Activated T-helper 1 cell treated with anti-CD3 and anti-CD28 coated beads, Interleukin-2, amount 50 U/mL, for 16 hours (primary cell): ENCODE measurements at places on chromosomes 3 and 15.
A peak's percentile ranks its signal among the peaks of the same experiment; 100 is the strongest.

DNA sequence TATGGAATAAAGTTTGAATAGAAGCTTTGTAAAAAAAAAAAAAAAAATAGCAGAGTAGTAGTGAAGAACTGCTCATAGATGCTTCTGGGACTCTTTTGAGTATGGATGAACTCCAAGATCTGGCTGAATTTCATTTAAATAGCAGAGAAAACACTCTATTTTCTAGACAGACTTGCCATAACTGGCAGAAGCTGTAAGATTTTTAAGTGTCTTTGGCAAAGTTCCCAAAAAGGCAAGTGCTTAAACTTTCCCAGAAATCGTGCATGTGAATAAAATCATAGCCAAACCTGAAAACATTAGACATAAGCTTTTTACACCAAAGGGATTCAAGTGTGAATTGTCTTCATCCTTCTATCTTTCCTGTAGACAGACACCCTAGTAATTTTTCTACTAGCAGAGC lies 110.3 kb upstream of the MITF start:
- DNase-seq = no peak

DNA sequence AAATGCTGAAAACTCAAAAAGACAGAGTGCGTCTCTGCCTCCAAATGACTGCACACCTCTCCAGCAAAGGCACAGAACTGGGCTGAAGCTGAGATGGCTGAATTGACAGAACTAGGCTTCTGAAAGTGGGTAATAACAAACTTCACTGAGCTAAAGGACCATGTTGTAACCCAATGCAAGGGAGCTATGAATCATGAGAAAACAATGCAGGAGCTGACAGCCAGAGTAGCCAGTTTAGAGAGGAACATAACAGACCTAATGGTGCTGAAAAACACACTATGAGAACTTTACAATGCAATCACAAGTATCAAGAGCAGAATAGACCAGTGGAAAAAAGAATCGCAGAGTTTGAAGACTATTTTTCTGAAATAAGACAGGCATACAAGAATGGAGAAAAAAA lies 10.1 kb upstream of the AVEN start:
- no peak for DNase-seq

DNA sequence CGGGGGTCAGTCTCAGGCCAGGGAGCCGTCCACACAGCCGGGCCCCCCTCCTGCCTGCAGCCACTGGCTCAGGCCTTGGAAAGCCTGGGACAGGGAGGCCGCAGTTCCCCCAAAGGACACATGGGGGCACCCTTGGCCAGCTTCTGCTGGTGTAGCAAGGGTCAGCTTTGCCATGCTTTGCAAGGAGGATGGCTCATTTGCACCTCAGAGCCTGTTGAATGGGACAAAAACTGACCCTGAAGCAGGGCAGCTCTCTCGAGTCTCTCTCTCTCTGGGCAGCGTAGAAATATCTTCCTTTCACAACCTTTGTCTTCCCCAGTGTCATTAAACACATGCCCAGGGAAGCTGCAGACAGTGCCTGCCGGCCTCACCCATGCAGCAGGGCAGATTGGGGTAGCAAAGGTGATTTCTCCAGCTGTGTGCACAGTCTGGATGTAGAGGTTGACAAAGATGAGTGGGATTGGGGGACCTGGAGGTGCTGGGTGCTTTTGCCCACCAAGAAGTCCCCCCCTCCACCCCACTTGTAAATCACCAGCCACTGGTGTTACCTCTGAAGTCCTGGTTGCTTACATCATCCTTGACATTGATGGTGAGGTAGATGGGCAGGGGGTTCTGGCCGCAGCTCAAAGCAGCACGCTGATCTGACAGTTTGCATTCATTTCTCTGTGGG lies 17.4 kb upstream of the EHD4 start:
- peak; percentile 69 for DNase-seq

DNA sequence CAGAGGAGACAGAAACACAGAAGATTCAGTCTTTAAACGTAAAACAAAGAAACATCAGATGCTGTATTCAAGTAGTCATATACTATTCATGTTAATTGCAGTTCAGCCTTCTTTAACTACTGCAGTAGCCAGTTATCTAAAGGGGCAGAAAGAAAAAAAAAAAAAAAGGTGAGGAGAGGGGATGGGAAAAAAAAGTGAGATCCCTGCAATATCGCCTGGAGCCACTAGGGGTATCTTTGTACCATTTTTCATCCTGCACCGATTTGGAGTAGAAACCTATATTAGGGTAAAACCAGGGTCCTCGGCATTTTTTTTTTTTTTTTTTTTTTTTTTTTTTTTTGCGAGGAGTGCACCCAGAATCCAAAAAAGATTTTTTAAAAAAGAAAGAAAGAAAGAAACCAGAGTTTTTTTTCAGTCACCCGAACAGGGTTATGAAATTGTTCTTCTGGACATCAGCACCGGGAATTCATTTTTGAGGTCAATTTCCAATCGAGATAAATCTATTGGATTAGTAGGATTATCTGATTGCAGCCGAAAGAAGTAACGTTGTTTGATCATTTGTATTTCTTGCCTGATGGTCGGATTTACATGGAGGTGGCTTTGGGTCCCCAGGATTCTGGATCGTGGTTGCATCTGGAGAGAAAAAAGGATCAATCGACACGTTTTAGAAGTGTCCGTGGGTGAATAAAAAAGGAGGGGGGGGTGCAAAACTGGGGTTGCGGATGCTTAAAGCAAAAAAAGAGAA lies 186.7 kb downstream of the NLGN1 start:
- DNase-seq = no peak

- DNase-seq = no peak
These were observed 215.4 kb downstream of the SNRPN start for GRCh38 chr15:25170113-25170731.

GRCh38 chr3:119175872-119176756 lies 2.7 kb downstream of the UPK1B start:
- DNase-seq = no peak

DNA sequence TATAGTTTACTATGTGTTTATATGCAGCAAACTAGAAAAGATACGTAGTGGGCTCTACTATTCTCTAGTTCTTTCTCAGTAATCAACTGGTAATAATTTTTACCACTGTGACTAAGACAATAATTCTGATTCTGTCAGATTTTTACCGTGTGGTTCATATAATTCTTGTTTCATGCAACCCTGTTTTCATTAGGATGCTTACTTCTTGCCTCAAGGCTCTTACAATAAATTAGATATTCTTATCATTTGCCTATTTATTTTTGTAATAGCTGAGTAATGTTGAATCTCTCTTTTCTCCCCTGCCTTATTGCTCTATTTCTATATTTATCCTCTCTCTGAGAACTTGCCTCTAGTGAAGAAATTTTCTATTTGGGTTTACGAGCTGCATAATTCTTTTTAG lies 524.7 kb downstream of the NAALADL2 start:
- DNase-seq = no peak

- no peak for DNase-seq
These were observed 392.0 kb upstream of the RORA start for GRCh38 chr15:61621146-61621545.

- DNase-seq = no peak
These were observed 17.3 kb upstream of the HRH1 start for GRCh38 chr3:11136830-11137626.

GRCh38 chr3:157351981-157352380 lies 84.7 kb upstream of the PTX3 start:
- no peak for DNase-seq

- no peak for DNase-seq
These were observed 211.3 kb downstream of the XXYLT1 start for GRCh38 chr3:195059471-195060216.

- DNase-seq = no peak
These were observed 46.6 kb downstream of the ANP32A start for GRCh38 chr15:68774120-68774519.

DNA sequence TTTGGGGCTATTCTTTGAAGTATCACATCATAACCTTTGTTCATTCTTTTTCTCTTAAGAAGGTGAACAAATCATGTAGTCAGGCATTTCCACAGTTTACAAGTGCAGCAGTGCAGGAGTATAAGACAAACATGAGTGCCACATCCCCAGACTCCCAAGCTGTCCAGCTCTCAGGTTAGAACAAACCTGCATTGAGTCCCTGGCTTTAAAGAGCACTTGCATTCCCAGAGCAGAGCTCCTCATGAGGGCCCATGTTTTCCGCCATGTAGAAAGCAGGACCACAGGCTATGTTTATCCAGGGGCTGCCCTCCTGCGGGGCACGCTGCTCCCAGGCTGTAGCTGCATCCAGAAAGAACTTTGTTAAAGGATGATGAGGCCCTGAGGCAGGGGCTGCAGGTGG lies 267.7 kb downstream of the TLE3 start:
- DNase-seq = no peak

- DNase-seq = no peak
These were observed 315.3 kb upstream of the UBE2E2 start for GRCh38 chr3:22887664-22888291.

DNA sequence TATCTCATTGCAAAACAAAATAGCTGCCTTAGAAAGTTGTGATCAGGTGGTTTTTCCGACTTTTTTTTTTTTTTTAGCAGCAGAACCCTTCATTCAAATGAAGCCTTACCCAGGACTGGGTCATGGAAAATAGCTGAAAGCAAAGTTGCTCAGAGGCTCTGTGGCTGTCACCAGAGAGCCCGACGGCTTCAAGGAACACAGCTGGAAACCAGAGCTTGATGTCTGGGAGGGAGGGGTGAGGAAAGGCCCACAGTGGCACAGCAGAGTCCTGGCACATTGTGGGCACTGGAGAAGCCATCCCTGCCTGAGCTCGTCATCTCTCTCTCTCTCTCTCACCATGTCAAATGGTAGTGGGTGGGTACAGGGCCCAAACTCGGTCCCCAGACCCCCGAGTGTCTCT lies 77.5 kb downstream of the RPN1 start:
- DNase-seq = no peak

GRCh38 chr3:58588030-58588614 lies 10.9 kb upstream of the FAM107A start:
- DNase-seq = no peak

DNA sequence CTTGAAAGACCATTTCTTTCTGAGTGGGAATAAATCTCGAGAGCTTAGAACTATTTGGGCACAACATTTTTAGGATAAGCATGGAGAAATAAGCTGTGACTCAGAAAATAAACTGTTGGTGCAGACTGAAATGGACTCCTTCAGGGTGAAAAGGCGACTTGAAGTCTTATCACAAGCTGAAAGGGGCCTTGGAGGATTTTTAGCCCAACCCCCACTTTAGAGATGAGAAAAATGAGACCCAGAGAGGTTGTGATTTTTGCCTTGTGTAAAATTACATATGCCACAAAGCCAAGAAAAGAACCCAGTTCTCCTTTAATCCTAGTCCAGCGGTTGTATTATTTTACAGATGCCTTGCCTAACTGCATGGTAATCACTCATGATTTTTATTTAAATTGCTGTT lies 1.5 kb downstream of the ATP1B3 start:
- no peak for DNase-seq

DNA sequence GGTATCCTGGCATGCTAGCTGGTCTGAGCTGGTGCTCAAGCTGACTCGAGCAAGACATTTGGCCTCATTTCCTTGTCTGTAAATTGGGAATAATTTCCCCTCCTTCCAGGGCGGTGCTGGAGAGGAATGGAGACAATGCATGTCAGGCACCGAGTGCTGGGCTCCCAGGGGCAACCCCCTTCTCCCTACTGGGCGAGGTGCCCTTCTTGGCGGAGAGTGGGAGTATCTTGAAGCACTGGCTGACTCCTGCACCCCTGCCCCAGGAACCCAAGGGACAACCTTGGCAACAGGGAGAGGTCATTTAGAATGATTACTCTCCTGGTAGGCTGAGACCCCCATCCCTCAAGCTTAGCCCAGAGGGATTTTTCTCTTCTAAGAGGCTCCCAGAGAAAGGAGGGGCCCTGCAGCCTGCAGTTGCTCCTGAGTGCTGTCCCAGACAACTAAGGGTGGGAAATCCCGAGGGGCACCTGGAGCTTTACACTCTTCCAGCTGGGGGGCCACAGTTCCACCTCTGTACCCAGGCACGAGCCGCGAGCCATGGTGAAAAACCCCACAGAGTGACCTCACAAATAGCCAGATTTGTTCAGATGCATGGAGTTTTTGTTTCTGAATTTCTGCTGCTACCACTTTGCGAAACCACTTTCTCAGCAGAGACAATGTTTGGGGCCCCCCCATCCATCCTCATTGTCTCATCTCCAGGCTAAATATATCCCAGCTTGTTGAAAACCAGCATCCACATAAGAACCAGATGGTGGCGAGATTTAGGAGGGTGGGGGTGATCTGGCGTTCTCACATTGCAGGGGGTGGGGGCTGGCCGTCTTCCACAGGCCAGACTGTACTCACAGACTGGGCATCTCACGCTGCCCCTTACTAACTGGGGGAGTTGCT lies 44.8 kb downstream of the ABTB1 start:
- no peak for DNase-seq

DNA sequence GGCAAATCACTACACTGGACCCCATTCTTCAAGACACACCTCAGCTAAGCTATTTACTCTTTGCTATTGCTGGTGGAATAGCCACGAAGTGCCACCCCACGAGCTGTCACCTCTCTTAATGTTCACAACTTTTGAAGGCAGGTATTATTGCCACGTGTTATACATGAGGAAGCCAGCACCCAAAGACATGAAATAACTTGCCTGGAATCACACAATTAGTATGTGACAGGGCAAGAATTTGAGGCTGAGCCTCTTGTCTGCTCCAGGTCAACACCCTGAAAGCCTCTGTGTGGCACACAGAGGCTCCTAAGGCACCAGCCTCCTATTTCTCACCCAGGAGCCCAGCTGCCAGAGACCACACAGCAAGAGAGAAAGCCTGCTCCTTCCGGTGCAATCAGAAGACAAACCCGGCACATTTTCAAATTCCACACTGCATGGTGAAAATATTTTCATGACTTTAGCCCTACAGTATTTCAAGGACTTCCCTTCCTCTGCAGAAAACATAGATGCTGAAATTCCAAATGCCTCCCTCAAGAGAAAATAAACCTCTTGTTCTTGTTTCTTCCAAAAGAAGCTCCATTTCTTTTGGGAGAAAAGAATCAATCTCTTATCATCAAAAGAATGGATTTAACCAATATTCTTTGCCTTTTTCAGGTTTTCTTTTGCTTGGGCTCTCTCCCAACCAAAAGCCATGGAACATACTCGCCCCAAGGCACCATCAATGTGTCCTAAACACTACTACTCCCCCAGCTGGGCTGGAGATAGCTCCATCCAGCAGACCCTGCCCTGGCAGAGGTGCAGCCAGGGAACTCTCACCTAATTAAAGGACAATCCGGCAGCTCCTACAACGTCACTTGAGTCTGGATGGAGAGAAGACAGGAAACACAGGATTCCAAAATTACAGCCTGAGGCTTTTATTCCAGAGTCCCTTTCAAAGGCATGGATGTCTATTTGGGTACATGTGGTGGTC lies 84.7 kb upstream of the THBS1 start:
- no peak for DNase-seq
